Germinal center (tissue), 1 donor: ENCODE measurements at places on chromosomes 4 and X.

DNA sequence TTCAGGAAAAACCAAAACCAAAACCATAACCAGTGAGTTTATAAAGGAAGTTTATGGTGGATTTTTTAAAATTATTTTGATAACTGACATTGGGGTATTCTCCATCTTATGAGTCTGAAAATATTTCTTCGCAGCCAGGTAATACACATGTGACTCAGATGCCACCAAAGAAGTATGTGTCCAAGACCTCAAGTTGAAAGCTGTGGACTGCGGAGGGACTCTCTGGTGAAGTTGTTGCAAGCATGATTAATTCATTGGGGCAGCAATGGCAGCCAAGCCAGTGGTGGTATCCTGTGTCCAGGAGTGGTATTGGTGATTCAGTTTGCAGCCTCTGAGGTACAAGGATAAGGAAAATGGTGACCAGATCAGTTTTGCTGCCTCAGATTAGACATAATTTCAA, 14.0 kb upstream of the ADH5 start:
- DNase-seq = no peak

DNA sequence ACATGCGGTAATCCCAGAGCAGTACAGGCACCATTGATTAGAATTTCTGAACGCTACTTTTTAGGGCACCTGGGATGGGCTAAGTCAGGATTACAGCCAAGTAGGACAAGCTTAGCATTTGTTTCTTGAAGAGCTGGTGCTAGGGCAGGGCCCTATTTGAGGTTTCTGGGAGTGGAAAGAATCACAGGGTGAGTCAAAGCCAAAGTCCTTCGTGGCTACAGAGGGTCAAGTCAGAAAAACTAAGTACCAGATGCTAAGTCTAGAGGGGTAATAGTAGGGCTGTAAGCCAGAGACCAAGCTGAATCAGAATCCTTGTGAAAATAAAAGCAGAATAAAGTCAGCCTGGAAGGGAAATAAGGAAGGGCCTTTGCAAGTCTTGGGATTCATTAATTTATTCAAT, 448.6 kb downstream of the ZIC3 start:
- no peak for DNase-seq

GRCh38 chr4:66157594-66157993, 487.3 kb upstream of the EPHA5 start:
- DNase-seq = no peak

- peak; percentile 71 for DNase-seq
Observed at GRCh38 chr4:140243278-140243753, 89.3 kb upstream of the MAML3 start.

GRCh38 chrX:136574548-136574947, 42.5 kb downstream of the VGLL1 start:
- no peak for DNase-seq

GRCh38 chrX:142295190-142295589, 90.1 kb upstream of the MAGEC2 start:
- no peak for DNase-seq

DNA sequence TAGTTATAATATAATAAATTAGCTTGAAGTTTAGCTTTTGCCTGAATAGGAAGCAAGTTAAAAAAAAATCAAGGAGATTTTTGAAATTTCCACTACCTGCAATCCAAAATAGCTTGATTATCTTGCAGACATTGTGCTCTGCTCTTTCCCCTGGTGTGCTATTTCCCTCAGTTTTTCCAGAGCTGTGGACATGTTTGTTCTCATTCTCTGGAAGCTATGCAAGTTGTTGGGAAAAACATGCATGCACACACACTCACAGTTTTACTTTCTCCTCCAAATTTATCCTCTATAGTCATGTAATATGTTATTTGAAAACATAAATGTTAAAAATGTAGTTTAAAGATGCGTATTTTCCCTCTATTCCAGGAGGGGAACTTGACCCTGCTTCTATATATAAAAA, 225.8 kb upstream of the ARSJ start:
- no peak for DNase-seq

DNA sequence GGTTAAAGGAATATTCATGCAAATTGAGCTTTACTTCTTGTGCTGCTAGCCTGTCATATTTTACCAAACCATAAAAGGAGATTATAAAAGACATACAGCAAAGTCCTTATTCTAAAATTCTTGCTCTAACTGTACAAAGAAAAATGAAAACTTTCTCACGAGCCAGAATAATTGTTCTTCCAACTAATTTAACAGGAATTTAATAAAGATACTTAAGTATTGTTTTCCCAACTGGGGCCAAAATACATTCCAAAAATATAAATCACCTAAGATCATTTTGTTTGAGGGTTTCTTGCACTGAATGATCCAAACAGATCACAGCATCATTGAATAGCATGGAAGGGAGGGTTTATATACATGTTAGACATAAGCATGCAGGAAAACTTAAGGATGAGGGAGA, 127.1 kb upstream of the PCDH18 start:
- no peak for DNase-seq

- DNase-seq = no peak
Observed at GRCh38 chr4:8278009-8278395, 8.4 kb downstream of the HTRA3 start.

- DNase-seq = no peak
Observed at GRCh38 chr4:37531151-37531550, 155.0 kb downstream of the RELL1 start.

DNA sequence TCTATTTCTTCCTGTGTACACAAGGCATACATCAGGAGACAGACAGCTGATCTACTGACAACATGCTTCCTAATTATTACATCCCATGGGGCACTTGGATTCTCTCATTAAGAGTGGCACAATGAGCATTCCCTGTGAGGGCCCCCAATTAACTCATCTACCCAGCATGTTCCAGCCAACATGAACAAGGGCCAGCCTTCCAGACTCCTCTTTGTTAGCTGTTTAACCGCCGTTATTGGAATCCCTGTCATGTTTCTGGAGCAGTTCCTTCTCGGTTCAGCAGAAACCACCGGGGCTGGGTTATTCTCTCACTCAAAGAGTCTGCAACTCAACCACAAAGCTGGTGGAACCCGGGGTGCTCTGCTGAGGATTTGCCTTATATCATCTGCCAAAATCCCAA, 9.9 kb upstream of the GPM6B start:
- DNase-seq = no peak

- DNase-seq = peak; percentile 54
Observed at GRCh38 chr4:70874268-70875156, 27.7 kb upstream of the MOB1B start.

GRCh38 chr4:60945641-60946040, 254.5 kb upstream of the ADGRL3 start:
- DNase-seq = no peak

DNA sequence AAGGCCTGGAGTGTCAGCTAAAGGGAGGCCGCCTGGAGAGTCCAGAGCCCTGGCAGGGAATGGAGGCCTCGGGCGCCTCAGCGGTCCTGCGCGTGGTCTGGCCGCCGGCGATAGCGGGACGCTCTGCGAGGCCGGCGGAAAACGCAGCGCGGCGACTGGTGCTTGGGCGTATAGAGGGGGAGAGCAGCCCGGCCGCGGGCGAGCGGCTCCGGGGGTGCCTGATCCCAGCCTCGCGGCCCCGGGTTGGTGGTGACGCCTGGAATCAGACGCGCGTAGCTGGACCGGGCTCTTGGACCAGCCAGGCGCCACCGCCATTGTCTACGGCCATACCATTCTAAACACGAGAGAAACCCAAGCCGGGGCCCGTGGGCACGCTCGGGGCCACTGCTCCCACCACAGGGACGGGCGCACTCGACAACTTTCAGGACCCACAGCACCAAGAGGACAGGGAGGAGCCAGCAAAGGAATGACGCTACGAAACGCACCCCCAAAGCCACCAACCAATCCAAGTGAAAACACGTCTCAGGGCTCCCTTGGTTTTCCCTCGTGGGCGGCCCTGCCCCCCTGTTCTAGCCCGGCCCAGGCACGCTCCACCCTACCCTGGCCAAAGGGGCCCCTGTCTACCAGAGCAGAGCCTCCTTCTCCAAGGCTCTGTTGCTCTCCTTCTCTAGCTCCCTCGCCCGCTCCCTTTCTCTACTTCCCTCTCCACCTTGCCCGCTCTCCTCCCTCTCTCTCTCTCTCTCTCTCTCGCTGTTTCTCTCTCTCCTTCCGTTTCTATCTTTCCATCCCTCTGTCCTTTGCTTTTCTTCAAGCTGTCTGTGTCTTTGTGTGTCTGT, 7.8 kb downstream of the FRG2 start:
- DNase-seq = no peak

GRCh38 chrX:47664737-47665136, 5.8 kb upstream of the UXT start:
- no peak for DNase-seq

GRCh38 chr4:64614276-64614675, 205.0 kb upstream of the TECRL start:
- DNase-seq = no peak

DNA sequence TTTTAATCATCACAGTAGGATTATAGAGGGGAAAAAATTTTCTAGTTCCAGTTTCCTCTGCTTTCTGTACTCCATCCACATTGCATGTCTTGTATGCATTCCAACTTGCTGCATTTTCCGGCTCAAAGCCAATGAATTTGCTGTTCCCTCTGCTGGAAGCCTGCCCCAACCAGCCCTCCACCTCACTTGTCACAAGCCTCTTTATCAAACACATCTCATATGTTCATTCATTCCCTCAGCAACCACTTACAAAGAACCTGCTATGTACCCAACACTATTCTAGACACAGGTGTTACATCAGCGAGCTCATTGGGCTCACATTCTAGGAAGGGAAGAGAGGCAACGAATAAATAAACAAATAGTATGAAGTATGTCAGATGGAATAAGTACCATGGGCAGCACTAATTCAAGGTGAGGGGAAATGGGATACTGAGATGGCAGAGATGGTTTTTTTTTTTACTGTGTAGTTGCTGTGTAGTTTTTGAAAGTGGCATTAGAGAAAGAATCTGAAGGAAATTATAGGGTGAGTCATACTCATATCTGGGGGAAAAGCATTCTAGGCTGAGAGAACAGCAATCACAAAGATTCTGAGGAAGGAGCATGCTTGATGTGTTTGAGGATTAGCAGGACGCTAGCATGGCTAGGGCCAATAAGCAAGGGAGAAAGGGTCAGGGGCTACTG, 332.5 kb downstream of the PDGFC start:
- DNase-seq = no peak

DNA sequence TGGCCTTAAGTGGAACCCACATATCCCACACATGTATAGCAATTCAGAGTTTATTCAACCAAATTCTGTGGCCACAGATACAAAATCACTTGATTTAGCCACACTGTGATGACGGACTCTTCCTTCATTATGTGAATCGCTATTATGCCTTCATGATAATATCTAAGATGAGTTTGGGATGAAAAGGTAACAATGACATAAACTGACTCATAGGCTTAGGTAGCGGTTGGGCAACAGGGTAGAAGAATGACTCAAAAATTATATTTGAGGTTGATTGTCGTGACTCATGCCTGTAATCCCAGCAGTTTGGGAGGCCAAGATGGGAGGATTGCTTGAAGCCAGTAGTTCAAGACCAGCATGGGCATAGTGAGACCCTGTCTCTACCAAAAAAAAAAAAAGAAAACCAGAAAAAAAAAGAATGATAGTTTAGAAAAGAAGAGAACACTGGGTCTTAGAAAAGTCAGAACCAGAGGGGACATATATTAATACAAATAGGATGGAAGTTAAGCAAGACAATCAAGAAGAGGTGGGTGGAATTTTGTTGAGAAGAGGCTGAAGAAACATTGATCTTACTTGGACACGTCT, 70.4 kb upstream of the USP9X start:
- DNase-seq = no peak

GRCh38 chr4:100843910-100844309, 326.1 kb upstream of the EMCN start:
- DNase-seq = no peak

GRCh38 chr4:32485956-32486355, 1765.8 kb downstream of the PCDH7 start:
- DNase-seq = no peak

- DNase-seq = no peak
Observed at GRCh38 chr4:182645511-182645910, 271.7 kb downstream of the DCTD start.

- DNase-seq = no peak
Observed at GRCh38 chr4:108620933-108621905, 843 bp downstream of the RPL34 start.

DNA sequence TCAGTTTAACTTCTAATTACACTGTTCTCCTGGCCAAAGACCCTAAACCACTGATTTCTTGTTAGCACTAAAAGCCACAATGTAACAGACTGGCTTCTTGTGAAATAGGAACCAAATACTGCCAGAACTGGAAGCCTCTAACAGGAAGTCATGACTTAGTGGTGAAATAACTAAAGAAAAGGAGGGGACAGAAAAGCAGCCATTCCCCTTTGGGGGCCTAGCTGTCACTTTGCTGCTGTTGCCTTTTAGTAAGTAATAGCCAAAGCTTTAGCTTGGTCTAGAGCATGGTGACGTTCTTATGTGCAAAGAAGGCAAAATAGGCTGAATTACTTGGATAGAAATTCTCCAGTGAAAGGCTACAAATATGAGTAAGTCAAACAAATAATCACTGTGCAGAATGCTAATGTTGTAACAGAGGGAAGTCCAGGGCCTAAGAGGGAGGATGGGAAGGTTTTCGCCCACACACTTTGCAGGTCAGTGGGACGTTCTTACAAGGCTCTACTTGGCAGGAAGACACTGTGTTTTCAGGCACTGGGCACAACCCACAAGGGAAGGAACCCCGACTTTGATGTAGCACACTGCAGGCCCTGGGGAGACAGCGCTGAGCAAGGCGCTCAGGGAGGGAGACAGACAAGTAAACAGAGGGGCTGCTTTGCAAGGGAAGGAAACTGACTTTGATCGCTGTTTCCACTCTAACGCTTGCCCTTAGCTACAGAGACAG, 16.7 kb downstream of the GAB3 start:
- DNase-seq = no peak

GRCh38 chr4:10083331-10083771, 33.2 kb downstream of the WDR1 start:
- no peak for DNase-seq

DNA sequence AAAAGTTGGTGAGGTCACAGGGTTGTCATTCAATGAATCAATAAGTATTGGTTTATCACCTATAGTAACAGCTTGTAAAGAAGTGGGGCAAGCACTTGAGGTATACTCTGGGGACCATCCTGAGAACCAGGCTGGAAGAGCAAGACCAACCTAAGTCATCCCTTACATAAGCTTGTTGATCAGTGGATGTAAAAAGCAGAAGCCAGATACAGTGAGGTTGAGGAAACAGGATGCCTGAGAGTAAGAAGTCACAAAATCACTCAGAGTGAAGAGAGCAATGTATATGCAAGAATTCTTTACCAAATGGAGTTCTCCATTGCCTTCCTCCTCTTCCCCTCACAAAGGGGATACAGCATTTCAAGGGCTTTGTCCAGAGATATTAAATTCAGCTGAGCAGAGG, 76.3 kb upstream of the PACRGL start:
- no peak for DNase-seq

DNA sequence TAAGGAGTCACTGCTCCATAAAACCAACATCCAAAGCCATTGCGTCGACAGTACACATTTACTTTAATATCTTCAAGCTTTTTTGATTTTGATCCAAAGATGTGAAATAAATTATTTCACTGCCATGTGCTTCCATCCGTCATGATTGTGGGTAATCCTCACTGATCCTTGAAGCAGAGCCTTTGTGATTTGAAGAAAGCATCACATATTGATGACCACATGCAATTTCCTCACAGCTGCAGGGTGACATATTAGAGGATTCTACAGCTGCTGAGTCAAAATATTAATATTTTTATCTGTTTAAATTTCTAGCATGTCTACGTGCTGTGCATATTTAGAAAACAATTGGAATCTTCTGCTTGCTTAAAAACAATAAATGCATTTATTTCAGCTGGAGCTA, 196.8 kb upstream of the ANXA3 start:
- no peak for DNase-seq
